ENCODE measurements at places on chromosomes 7 and 10.

DNA sequence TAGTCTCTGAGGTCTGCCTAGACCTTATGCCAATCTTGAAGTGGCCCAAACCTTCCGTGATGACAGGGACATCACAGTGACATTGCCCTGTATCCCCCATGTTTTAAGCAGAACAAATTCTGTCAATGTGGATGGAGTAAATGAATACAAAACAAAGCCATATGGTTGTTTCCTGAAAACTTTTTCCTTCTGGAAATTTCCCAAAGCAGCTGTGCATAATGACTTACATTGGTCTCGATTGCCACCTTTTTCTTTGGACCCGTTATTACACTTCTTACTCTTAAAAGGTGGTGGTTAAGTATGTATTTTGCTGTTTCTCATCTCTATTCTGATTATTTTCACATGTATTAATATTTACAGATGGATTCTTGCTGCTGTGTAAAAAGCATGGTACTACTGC lies 411.2 kb upstream of the KLF6 start:
- DNase-seq, result no peak

- no peak for DNase-seq
Measured at GRCh38 chr10:96637709-96638108, 50.9 kb upstream of the TM9SF3 start.

DNA sequence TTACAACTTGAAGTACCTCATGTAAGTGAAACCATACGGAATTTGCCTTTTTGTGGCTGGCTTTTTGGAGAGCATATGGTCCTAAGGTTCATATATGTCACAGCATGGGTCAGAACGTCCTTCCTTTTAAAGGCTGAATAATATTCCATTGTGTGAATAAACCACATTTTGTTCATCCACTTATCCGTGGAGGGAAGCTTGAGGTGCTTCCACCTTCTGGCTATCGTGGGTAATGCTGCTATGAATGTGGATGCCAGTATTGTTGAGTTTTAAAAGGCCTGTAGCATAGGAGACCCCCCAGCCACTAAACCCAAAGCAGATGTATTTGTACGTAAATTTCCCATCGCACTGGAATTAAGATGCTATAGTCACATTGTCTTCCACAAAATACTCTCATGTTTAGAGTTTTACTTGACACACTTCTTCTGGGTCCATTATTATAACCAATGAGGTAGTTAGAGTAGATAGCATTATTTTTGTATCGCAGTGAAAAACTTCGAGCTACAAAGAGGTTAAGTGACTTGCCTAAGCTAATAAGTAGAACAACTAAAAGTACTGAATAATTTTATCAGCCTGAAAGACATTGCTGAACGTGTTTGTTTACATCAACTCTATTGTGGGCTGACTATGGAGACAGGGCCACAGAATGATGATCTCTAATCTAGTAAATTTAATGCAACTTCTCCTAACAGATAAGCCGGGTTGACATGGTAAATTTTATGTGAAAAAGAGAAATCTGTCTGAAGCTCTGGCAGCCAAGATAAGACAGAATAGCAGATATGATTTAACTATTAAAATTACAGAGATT lies 183.0 kb upstream of the CTBP2 start:
- no peak for DNase-seq

GRCh38 chr7:77479536-77480088 lies 57.5 kb upstream of the PTPN12 start:
- DNase-seq, result no peak
